ENCODE measurements at places on chromosomes 3 and 15.

- DNase-seq = no peak
Observed at GRCh38 chr3:34895841-34896240, 743.5 kb upstream of the ARPP21 start.

DNA sequence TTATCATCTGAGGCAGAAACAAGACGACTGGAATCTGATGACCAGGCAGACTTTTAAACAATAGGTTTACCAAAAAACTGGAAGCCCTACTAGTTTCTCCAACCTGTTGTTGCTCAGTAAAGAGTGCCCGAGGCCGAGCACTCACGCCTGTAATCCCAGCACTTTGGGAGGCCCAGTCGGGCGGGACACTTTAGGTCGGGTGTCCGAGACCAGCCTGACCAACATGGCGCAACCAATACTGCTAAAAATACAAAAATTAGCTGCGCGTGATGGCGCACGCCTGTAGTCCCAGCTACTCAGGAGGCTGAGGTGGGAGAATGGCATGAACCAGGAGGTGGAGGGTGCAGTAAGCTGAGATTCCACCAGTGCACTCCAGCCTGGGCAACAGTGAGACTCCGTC is 1.1 kb upstream of the WDR5B start:
- no peak for DNase-seq

DNA sequence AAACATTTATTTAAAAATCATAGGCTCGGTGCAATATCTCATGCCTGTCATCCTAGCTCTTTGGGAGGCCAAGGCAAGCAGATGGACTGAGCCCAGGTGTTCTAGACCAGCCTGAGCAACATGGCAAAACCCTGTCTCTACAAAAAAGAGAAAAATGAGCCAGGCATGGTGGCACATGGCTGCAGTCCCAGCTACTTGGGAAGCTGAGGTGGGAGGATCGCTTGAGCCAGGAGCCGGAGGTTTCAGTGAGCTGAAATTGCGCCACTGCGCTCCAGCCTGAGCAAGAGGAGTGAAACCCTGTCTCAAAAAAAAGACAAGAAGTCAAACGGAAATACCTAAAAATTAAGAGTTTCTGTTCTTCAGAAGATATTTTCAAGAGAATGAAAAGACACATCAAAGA is 122.3 kb downstream of the RSL24D1 start:
- no peak for DNase-seq

- no peak for DNase-seq
Observed at GRCh38 chr3:191372122-191372521, 41.8 kb upstream of the UTS2B start.

DNA sequence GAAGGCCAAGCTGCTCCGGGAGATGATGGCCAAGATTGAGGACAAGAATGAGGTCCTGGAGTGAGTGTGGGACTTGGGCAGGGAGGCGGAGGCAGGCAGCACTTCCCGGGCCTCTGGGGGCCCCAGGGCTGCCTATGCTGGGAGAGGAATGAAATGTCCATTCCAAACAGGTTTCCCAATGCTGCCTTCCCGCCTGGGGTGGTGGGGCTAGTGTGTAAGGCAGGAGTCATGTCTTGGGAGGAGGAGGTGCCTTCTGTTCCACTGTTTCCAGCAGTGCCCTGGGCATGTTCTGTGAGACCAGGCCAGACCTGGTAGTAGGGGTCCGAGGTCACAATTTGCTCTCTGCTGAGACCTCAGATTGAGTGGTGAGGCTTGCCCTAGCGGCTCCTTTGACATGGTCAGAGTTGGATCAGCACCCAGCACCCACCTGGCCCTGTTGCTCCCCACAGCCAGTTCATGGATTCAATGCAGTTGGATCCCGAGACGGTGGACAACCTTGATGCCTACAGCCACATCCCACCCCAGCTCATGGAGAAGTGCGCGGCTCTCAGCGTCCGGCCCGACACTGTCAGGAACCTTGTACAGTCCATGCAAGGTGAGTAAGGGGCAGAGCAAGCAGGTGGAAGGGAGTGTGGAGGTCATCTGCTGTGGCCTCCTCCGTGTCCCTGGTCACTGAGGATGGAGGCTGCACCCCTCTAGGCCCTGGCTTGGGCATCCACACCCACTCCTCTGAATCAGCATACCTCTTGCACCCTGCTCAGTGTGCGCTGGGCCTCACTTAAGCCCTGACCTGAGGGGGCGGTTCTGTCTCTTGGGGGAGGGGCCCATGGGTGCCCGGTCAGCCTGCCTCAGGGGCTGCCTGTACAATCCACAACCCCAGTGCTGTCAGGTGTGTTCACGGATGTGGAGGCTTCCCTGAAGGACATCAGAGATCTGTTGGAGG is 27.3 kb downstream of the PTPN23 start:
- DNase-seq = no peak

DNA sequence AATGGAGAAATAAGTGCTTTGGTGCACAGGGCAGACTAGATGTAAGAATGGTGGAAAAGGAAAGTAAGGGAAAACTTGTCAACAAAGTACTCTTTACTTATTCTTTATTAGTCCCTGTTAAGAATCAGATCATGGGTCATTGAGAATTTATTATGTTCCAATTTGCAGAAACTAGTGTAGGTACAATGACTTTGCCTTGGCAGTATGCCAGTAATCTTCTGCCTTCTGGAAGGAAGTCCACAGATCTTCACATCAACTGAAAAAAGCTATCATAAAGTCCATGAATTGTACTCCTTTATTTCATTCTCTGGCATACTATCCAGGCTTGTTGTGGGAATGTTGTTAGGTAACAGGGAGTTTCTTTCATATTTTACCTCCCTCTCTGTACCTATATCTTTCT is 88.2 kb upstream of the FLNB start:
- no peak for DNase-seq

GRCh38 chr3:104846270-104846669 is 520.4 kb upstream of the ALCAM start:
- DNase-seq = no peak

DNA sequence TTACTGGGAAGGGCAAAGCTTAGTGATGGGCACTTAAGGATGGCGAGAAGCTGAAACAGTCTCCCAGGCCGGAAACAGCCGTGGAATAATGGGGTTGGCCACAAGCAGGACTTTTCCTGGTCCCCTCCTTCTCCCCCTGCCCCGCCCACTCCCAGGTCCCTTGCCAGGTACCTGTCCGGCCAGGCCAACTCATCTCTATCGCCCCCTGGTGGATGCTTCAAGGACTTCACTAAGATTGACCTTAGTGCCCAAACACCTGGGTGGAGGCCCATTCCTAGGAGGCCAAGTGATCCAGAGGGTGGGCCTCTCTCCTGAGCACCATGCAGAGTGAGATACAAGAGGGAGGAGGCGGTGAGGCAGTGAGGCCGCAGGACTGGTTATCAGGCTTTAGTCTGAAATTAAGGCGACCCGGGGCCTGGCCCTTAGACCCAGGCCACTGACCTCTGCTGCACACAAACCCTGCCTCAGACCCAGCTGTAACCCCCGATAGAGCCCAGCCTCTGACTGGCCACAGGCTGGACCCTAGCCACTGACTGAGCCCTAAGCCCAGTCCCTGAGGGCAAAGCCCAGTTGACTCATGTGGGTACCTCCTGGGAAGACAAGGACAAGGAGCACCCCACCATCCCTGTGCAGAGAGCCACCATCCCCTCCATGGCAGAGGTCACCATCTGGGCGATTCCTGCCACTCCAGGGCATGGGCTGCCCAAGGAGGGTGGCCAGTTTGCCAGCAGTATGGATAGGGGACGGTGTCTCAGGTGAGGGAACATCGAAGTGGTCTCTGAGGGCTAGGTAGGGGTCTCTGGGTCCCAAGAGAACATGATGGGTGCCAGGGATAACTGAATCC is 37.6 kb downstream of the VIPR1 start:
- no peak for DNase-seq

- no peak for DNase-seq
Observed at GRCh38 chr3:55367384-55367783, 119.7 kb downstream of the WNT5A start.

DNA sequence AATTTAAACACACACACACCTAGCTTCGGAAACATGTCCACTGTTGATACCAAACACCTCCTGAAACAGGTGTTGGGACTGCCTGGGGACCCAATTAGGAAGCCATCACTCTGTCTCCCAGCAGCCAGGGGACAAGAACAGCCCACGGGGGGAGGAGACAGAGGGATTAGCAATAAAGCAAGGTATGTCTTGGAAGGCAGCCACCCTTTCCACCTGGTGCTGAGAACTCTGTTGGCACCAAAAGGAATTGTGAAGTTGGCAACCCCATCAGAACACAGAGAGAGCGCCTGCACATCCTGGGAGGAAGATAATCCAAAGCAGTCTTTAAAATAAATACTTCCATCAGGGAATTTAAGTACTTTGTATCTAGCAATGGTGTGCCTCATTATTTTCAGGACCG is 111.0 kb downstream of the ADAMTS17 start:
- no peak for DNase-seq

DNA sequence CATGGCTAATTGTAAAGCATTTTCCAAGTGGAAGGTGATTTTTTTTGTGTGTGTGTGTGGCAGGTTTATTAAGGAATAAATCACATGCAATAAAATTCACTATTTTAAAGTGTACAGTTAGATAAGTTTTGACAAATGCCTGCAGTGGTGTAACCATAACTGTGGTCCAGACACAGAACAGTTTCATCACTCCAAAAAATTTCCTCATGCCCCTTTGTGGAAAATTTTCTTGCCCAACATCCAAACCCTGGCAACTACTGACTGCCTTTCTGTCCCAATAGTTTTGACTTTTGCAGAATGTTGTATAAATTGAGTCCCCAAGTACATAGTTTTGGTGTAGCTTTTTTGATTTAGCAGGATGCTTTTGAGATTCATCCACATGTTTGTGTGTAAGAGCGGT is 135.1 kb upstream of the KLHL25 start:
- DNase-seq = no peak

DNA sequence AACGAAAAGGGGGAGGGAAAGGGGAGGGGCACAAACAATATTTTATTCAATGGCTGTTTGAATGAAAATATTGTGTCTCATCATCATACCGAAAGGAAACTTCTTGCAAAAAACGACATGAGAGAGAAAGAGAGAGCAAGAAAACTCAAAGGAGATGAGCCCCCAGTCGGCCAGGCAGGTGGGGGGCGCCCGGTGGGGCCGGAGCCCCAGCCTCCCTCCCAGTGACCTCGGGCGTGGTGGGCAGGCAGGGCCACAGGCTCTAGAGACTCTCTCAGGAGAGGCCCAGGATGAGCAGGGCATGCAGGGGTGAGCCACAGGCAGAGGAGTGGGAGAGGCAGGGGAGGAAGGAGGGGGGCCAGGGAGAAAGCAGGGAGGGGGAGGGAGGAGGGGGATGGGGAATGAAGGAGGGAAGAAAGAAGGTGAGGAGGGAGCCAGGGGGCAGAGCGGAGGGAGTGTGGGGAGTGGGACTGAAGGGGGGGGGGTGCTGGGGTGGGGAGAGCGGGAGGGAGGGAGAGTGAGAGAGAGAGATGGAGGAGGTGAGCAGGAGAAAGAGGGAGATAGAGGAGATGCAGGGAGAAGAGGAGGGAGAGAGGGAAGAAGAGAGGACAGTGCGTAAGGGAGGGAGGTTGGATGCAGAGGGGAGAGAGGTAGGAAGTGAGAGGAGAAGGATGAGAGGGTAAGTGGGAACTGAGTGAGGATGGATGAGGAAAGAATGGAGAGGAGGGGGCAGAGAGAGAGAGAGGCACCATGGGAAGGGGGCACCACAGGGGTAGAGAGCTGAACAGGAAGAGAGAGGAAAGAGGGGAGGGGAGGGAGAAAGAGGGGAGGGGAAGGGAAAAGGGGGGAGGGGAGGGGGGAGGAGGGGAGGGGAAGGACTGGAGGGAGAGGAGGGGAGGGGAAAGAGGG is 14.1 kb upstream of the TMEM115 start:
- DNase-seq = no peak

GRCh38 chr3:189516039-189516438 is 115.2 kb upstream of the TP63 start:
- DNase-seq = no peak

- no peak for DNase-seq
Observed at GRCh38 chr3:29331035-29331434, 50.2 kb downstream of the RBMS3 start.

- no peak for DNase-seq
Observed at GRCh38 chr3:31804251-31805051, 176.6 kb downstream of the OSBPL10 start.

GRCh38 chr15:68802373-68802772 is 18.3 kb downstream of the ANP32A start:
- no peak for DNase-seq

- no peak for DNase-seq
Observed at GRCh38 chr3:43348852-43349574, 62.7 kb downstream of the SNRK start.

DNA sequence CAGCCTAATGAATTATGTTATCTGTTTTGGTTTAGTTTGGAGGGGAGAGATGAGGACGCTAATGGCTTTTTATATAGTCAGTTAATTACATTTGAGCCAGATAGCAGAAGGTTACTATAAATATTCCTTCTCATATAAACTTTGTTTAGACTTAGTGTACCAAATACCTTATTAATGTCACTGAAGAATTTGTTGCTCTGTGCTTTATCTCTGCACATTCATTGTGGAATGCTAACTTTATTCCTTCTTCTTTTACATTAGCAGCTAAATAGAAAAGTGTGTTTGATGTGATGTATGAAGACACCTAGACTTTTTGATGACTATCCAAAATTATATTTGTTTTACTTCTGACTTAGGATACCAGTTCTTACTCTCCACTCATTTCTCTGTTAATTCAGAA is 105.2 kb downstream of the EPHA3 start:
- no peak for DNase-seq

GRCh38 chr15:91711384-91712033 is 142.0 kb upstream of the SLCO3A1 start:
- no peak for DNase-seq

DNA sequence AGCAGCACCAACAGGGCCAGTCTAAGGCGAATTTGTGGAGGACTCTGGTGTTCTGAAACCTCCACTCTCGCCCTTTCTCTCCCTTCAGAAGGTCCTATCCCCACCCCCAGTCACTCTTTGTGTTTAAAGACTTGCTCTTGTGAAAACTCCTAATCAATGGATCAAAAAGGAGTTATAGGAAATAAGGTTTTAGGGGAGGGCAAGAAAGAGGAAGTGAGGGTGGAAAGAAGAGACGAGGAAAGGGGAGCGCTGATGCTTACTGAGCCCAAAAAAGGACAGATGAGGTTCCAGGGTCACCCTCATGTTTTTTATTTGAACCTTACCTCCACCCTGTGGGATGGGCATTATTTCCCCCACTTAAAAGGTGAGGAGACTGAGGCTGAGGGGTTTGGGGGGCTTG is 70.0 kb upstream of the SLC6A11 start:
- no peak for DNase-seq

GRCh38 chr15:65385870-65386258 is 8.1 kb upstream of the IGDCC3 start:
- DNase-seq = no peak

- DNase-seq = no peak
Observed at GRCh38 chr15:64621056-64621455, 154.3 kb downstream of the RBPMS2 start.

GRCh38 chr3:4207672-4208071 is 95.5 kb upstream of the SETMAR start:
- no peak for DNase-seq

DNA sequence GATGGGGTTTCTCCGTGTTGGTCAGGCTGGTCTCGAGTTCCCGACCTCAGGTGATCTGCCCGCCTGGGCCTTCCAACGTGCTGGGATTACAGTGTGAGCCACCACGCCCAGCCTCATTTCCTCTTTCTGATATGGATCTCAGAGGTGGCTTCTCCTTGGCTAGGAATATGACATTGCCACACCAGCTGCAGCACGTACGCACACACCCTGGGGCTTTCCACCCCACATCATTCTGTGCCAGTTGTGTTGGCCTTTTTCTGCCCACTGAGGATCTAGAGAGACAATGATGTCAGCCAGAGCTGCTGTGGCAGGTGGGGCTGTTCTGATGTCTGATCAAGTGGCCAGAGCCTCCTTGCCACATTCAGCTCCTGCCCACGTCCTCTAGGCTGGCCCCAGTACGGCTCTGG is 29.0 kb downstream of the TMEM45A start:
- DNase-seq = no peak
